ENCODE measurements at places on chromosomes 11 and 22. TPM values are rescaled to one million over a fixed set of nuclear protein-coding genes. Genes with fewer than 3 reads are reported as not detected.

GAS2L1 gene
- total RNA-seq = 0.98 TPM

RAB36 gene
- total RNA-seq = 0.50 TPM

FGF19 gene
- not detected for total RNA-seq

GGTLC2 gene
- not detected for total RNA-seq

MN1 gene
- 0.12 TPM for total RNA-seq

LMNTD2 gene
- 2.7 TPM for total RNA-seq

GRCh38 chr11:132456751-132457328 is 1075.5 kb downstream of the OPCML start:
- no peak overlapping the region for H3K27ac ChIP-seq
- no peak overlapping the region for H3K4me3 ChIP-seq
- H3K4me1 ChIP-seq = no peaks in the 10 kb centered on the region

DNA sequence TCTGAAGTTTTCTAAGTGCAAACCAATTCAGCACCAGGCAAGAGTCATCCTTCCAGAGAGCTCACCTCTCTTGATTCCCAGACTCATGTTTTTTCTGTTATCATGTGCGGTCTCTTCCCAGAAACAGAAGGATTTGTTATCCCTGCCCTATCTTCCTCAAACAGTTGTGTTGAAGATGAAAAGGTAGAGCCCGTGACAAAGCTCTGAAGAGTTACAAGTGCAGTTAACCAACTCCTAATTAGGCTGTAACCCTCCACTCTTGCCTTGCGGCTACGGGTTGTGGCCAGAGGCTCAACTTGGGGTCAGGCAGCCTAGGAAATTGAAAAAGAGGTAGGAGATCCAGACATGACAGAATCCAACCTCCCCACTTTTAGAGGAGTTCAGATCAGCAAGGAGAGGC is 76.2 kb upstream of the CADM1 start:
- H3K4me3 ChIP-seq = no peak overlapping the region
- H3K27ac ChIP-seq = no peak overlapping the region
- H3K27me3 ChIP-seq = peaks cover 4% of the 10 kb centered on the region
- DNase-seq = no peak
- H3K36me3 ChIP-seq = no peaks in the 10 kb centered on the region

DNA sequence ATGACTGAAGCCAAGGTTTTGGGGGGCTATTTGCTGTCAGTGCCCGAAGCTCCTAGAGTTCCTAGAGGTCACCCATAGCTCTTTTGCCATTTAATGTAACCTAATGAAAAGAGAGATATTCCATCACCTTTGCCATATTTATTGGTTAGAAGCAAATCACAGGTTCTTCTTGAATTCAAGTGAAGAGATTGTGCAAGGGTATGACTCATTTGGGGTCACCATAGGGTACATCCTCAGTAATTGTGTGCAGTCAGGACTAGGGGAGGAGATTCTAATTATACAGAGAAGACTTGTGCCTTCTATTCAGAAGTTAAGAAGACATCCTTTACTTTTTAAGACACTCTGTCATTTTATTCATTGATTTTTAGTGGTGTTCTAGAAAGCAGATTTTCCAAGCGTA is 6.9 kb upstream of the PRAME start:
- H3K4me3 ChIP-seq = no peak overlapping the region
- no peak overlapping the region for H3K27ac ChIP-seq
- H3K4me1 ChIP-seq = no peaks in the 10 kb centered on the region
- no peaks in the 10 kb centered on the region for H3K36me3 ChIP-seq
- no peak for DNase-seq
- peaks cover 24% of the 10 kb centered on the region for H3K27me3 ChIP-seq

GRCh38 chr22:46791201-46791731 is 28.8 kb downstream of the TBC1D22A start:
- peak overlapping the region; percentile 96 for H3K27ac ChIP-seq
- peaks cover 51% of the 10 kb centered on the region for H3K4me1 ChIP-seq
- H3K27me3 ChIP-seq = no peaks in the 10 kb centered on the region

GRCh38 chr11:98155696-98156095 is 865.1 kb upstream of the CNTN5 start:
- H3K27me3 ChIP-seq = no peaks in the 10 kb centered on the region
- no peaks in the 10 kb centered on the region for H3K4me1 ChIP-seq
- DNase-seq = no peak
- H3K4me3 ChIP-seq = no peak overlapping the region
- H3K27ac ChIP-seq = no peak overlapping the region

- no peak overlapping the region for H3K4me3 ChIP-seq
- no peaks in the 10 kb centered on the region for H3K4me1 ChIP-seq
- H3K27ac ChIP-seq = no peak overlapping the region
- no peaks in the 10 kb centered on the region for H3K36me3 ChIP-seq
These were observed 22.3 kb upstream of the HTR3A start for GRCh38 chr11:113952588-113952987.

GRCh38 chr22:45886540-45886939 is 90.4 kb downstream of the WNT7B start:
- H3K4me1 ChIP-seq = no peaks in the 10 kb centered on the region
- no peaks in the 10 kb centered on the region for H3K36me3 ChIP-seq
- DNase-seq = no peak
- H3K27ac ChIP-seq = no peak overlapping the region
- H3K27me3 ChIP-seq = peaks cover 17% of the 10 kb centered on the region
- no peak overlapping the region for H3K4me3 ChIP-seq

DNA sequence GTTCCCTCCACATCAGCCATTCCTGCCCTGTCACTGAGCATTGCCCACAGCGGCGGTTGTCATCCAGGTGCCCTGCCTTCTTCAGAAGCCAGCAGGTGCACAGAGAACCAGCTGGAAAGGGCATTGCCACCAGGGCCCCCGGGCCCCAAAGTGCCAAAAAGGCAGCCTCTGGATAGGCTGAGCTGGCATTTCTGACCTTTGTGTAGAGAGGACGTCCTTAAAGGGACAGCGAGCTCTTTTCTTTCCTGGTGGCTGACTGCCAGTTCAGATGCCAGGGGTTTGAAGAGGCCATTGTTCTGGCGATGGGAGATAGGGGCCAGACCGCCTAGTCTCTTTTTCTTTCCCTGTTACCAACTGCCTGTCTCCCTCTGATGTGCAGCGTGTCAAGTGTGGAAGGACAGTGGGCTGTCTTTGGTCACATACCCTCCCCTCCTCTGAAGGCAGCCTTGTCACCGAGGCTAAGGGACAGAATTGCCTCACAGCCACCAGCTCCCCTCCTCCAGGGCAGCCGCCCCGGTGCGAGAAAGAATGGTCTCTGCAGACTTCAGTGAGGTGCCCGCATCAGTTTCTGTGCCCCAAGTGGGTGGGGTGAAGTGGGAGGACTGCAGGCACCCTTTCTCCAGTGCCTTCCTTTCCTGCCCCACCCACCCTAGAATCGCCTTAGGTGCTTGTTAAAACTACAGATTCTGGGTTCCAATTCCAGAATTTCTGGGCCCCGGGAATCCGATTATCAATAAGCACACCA is 109.6 kb downstream of the SCN3B start:
- H3K4me1 ChIP-seq = peaks cover 3% of the 10 kb centered on the region
- no peak for DNase-seq
- peaks cover 5% of the 10 kb centered on the region for H3K36me3 ChIP-seq
- H3K4me3 ChIP-seq = no peak overlapping the region
- H3K27ac ChIP-seq = no peak overlapping the region

DNA sequence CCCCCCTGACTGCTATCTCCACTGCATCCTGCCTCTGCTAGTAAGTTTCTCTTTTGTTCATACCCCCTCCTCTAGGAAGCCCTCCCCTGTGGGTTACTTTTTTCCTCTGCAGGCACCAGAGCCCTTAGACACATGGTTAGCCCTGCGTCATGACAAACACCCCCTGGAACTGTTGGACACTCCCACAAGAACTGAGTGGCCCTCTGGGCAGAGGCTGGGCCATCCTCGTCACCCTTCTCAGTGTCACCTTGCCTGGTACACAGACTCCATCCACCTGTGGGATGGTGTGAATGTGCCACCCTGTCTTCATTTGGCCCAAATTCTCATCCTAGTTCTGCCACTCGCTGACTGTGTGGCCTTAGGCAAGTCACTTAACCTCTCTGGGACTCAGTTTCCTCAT is 4.1 kb upstream of the RAB3IL1 start:
- H3K27ac ChIP-seq = no peak overlapping the region
- DNase-seq = no peak
- no peak overlapping the region for H3K4me3 ChIP-seq

DNA sequence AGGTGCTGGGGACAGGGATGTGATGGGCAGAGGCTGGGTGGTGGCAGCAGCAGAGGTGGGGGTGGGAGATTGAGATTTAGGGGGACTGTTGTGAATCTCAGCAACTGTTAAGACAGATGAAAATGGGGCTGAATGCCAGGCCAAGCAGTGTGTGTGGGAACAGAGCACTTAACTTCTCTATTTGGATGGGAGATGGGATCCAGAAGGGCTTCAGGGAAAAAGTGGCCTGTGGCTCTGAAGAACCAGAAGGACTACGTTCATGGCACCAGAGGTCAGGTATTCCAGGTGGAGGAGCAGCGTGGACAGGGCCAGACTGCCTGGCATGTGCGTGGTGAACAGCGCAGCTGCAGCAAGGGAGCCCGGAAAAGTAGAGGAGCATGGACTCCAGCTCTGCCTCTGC is 82.6 kb upstream of the SYT13 start:
- no peaks in the 10 kb centered on the region for H3K36me3 ChIP-seq
- no peak overlapping the region for H3K4me3 ChIP-seq
- H3K27ac ChIP-seq = no peak overlapping the region
- no peak for DNase-seq
- H3K4me1 ChIP-seq = peaks cover 5% of the 10 kb centered on the region

GRCh38 chr11:6498121-6498520 is 1.0 kb downstream of the DNHD1 start:
- peaks cover 19% of the 10 kb centered on the region for H3K36me3 ChIP-seq
- no peak for DNase-seq
- H3K4me3 ChIP-seq = no peak overlapping the region
- no peaks in the 10 kb centered on the region for H3K27me3 ChIP-seq
- H3K27ac ChIP-seq = no peak overlapping the region

GRCh38 chr11:33897761-33898375 is 6.0 kb upstream of the LMO2 start:
- no peaks in the 10 kb centered on the region for H3K36me3 ChIP-seq
- H3K4me3 ChIP-seq = no peak overlapping the region
- peaks cover 71% of the 10 kb centered on the region for H3K27me3 ChIP-seq
- no peak for DNase-seq
- H3K4me1 ChIP-seq = peaks cover 21% of the 10 kb centered on the region
